ENCODE measurements at places on chromosomes 6 and 20.
A peak's percentile ranks its signal among the peaks of the same experiment; 100 is the strongest.

DNA sequence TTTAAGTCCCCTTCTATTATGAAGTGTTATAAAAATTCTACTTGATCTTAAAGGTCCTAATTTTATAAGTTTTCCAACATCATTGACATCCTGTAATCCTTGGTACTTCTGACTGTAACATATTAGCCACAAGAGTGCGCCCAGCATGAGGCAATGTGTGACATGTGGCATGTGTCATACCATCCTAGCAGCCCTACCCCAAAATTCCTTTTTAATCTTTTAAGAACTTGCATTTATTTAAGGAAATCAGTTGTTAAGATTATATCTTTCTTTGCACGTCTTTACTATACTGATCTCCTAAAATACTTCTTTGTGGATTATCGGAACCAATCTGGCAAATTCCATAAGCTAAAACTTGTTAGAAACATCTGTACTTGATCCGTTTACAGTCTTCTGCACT lies 167.1 kb upstream of the SLC24A3 start:
- DNase-seq = no peak

DNA sequence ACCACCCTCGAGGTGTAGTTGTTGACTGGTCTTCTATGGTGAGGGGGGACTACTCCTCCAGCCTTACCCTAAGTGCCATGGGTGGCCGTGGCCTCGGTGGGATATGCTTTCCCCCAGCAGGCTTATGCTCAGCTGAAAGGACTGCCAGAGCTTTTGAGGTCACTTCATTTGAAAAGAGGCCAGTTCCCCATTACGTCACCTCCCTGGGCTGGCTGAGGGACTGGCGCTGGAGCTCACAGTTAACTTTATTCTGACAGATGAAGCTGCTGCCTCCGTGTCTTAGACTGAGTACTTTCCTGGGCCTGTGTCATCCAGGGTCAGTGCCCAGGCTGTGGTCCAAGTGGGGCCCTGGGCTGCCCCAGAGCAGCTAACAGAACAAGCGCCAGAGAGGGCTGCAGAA lies 42.8 kb upstream of the PCMTD2 start:
- DNase-seq = no peak

GRCh38 chr6:26296857-26297648 lies 67.9 kb upstream of the BTN3A2 start:
- DNase-seq = no peak

DNA sequence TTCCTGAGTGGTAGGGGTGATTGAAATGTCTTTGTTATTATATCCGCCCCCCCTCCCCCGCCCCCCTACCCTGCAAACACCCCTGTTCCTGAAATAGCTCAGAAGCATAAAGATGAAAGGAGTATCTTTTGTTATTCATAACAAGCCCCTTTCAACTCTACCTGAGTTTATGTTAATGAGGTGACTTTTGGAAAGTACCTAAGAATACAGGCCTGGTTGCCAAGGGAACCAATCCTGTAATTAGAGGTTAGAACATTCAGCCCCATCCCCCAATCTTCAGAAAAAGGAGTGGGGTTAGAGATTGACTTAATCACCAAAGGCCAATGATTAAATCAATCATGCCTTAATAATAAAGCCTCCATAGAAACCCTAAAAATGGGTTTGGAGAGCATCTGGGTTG lies 979.2 kb upstream of the GJE1 start:
- peak; percentile 62 for DNase-seq

DNA sequence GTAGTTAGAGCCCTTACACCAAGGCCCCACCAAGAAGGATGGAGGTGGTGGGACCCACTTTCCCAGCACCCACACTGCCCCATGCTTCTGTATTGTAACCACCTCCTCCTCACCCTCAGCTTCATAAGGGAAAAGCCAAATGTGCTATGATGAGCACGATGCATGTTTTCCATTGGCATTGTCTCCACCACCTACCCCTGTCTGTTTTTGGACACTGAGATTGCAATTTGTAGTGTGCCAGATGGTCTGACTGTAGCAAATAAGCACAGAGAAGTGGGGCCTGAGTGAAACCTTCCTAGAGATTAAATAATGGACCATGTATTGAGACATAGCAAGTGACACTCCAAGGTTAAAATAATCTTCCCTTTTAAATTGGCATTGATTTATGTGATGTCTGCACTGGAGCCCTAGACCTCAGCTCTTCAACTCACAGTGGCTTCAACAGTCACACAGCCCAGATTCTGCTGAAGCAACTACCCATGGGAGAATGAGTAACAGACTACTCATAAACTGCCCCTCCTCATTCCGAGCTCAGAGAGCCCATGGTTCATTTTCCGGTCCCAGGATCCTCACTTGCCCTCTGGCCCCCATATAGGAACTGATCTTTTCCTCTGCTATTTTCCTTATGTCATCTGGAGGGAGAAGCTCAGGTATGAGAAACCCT lies 177.9 kb downstream of the COL9A1 start:
- no peak for DNase-seq

Data from stimulated activated naive CD4-positive, alpha-beta T cell (primary cell).